ENCODE measurements at places on chromosomes 5 and 9.

DNA sequence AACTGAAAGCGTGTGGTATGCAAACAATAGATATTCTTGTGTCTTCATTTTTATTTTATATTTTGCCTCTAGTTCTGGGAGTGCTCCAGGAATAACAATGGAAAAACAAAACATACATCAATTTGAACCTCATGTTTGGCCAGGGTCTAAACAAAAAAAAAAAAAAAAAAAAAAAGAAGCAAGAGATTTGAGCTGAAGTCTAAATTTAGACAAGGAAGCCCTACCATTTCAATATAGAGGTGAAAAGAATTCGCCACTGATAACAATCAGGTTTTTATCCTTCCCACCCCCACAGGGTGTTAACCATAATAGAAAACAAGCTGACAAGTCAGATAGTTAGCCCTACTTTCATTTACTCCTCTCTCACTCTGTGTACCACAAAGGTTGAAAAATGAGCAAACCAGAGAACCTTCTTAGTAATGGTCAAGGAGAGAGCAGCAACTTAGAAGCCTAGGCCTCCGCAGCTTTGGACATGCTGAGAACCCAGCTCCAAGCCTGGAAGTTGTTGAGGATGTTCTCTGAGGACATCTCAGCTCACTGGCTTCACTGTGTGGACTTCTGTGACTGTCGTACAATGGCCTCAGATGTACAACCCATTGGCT, 118.2 kb upstream of the HMHB1 start:
- no peak for DNase-seq

GRCh38 chr9:125260561-125260960, 1.1 kb upstream of the GAPVD1 start:
- DNase-seq, result no peak

- no peak for DNase-seq
Measured at GRCh38 chr9:74496406-74496805, 729 bp upstream of the RORB start.

DNA sequence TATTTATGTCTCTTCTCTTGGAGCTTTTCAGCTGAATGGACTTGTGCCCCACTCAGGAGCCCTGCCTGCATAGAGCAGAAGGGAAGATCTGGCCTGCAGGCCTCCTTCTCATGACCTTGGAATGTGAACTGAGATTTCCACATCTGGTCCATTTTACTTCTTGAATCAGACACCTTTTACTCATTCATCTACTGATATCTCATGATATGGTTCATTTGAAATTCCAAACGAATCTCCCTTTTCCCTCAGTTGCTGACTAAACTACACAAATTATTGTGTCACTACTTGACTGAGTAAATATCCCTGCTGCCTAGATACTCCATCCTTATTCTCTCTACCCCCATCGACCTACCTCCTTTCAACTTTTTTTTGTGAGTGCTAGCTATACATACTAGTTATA, 138.7 kb downstream of the PLCXD3 start:
- no peak for DNase-seq

DNA sequence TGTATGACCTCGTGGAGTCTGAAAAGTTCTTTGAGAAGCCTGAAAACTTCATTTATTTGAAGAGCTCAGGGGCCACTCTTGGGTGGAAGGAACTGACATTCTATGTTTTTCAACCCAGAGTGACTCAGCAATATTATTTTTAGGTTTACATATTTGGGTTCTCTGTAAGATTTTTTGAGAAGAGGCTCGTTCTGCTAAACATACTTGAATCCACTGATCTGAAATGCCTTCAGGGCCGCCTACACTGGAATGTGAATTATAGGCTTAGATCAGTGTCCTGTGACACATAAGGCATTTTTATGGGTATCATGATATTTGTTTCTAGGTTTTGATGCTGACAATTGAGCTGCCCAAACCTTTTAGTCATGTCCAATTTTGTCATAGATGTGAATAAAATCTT, 86.2 kb downstream of the PSAT1 start:
- no peak for DNase-seq

DNA sequence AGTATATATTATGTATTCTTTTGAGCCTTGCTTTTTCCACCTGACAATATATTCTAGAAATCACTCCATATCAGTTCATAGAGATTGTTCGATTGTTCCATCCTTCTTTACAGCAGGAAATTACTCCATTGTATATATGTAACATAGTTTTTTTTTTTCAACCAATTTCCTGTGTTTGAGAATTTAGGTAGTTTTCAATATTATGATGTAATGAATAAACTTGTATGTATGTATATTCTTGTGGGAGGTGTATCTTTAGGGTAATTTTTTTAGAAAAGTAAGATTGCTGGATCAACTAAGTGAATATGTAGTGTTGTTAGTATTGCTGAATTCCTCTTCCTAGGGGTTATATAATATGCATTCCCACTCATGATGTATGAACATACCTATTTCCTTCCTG, 165.9 kb upstream of the PITX1 start:
- no peak for DNase-seq

- no peak for DNase-seq
Measured at GRCh38 chr5:94891972-94892371, 273.5 kb downstream of the SLF1 start.

DNA sequence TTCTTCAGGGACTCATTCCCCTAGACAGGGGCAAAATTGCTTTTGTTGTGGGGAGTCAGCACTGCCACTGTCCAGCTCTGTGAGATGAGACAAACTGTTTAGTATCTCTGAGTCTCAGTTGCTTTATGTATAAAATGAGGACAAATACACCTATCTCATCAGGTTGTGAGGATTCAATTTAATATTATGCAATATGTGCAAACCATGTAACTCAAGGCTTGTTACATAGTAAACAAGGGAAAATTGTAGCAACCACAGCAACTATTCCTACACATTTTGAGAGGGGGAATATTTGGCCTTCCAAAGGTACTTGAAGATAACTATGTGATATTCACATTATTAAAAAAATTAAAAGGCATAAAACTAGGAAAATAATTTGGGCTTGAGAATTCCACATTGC, 411.9 kb upstream of the SLC30A5 start:
- DNase-seq, result no peak

GRCh38 chr9:132583584-132584304, 1.3 kb downstream of the BARHL1 start:
- DNase-seq, result no peak

DNA sequence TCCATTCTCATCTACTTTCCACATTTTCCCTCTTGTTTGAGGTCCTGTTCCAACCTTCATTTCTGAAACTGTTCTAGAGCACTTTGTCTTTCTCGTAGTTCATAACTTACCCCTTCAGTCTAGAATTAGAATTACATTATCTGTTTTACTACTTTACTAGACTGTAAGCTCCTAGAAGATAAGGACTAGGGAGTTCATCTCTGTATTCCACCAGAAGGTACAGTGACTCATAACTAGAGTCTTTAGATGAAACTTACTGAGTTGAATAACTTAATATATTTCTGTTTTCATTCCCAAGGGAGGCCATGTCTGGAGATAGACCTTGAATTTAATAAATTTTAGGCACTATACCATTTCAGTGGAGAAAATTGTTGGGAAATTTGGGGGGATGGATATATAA, 38.7 kb downstream of the G3BP1 start:
- DNase-seq, result no peak

DNA sequence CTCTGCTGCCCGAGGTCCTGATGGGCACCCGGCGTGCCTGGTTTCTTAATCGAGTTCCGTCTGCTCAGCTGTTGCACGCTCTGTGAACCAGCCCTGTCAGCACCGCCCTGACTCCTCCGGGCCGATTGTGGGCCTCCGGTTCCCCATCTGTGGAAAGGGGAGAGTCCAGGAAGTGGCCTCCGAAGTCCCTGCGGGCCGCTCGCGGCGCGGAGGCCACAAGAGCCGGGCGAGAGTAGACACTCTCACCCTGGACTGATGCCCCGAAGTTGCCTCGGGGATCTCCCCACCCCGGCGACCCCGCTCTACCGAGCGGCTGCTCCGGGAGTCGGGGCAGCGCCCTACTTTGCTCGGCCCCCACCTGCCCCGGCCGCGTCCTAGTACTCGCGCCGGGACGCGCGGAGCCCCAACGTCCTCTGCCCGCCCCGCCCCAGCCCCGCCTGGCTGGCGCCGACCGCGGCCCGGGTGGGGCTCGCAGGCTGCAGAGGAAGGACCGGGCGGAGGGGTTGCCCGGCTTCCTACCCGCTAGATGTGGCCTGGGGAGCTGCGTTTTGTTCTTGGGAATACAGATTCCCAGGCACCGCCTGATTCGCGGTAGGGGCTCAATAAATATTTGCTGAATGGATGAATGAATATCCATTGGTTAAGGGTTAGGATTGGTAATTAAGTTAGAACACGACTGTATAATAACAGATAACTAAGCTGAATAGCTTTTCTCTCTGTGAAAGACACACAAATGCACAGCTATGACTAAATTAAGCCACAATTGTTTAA, 935 bp upstream of the ZNF367 start:
- peak; percentile 31 for DNase-seq

DNA sequence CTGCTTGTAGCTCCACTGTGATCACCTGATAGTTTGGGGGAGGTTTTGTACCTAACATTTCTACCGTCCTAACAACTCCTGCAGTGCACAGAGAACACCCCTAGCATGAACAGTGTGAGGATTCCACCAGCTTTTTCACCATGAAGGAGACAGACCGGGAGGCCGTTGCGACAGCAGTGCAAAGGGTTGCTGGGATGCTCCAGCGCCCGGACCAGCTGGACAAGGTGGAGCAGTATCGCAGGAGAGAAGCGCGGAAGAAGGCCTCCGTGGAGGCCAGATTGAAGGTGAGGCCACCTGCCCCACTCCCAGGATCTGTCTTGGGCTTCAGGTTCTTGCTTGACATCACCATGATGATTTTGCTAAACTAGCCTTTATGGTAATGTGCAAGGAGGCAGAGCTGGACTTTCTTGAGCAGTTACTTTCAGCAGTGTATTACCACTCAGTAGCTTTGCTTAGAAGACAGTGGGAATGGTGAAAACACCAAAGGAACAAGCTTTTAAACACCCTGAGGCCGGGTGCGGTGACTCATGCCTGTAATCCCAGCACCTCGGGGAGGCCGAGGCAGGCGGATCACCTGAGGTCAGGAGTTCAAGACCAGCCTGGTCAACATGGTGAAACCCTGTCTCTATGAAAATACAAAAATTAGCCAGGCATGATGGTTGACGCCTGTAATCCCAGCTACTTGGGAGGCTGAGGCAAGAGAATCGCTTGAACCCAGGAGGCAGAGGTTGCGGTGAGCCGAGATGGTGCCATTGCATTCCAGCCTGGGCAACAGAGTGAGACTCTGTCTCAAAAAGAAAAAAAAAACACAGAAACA, 3.3 kb downstream of the EXOC3 start:
- DNase-seq, result no peak

- no peak for DNase-seq
Measured at GRCh38 chr5:153447534-153447933, 42.9 kb upstream of the GRIA1 start.

DNA sequence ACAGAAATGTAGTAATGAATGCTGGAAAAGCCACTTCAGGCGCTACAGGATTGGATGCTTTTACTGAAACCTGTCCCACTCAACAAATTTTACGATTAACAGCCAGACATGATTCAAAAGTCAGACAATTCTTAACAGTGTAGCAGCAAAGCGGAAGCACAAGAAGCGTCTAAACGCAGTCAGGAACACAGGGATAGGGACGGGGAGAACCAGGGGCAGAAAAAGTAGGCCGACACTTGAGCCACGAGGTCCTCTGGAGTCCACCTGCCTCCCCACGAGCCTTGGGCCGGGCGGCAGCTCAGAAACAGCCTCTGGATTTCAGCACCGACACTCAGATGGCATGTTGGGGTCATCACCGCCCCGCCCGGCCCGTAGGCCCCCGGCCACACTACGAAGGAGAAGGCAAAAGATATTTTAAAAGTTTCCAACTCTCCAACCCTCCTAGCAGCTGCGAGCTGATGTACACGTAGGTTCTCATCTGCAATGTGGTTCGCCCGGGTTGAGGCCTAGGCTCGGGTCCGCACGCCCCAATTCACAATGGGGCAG, 615 bp downstream of the RACK1 start:
- no peak for DNase-seq

DNA sequence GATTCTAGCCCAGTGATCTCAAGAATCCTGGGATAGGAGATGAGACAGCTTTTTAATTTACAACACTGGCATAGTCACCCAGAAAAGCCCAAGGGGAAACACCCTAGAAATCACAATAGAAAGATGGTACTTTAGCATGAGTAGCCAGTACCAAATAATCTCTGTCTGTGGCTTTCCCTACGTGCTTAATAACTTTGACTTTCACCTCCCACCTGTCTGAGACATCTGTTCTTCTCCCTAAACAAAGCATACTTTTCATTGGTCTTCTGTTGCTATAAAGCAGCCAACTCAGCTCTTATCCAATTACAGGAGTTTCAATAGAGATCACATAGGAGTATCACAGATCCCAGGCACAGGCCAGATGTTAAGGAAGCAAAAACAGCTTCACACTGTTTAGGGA, 10.4 kb downstream of the MARCHF3 start:
- no peak for DNase-seq

DNA sequence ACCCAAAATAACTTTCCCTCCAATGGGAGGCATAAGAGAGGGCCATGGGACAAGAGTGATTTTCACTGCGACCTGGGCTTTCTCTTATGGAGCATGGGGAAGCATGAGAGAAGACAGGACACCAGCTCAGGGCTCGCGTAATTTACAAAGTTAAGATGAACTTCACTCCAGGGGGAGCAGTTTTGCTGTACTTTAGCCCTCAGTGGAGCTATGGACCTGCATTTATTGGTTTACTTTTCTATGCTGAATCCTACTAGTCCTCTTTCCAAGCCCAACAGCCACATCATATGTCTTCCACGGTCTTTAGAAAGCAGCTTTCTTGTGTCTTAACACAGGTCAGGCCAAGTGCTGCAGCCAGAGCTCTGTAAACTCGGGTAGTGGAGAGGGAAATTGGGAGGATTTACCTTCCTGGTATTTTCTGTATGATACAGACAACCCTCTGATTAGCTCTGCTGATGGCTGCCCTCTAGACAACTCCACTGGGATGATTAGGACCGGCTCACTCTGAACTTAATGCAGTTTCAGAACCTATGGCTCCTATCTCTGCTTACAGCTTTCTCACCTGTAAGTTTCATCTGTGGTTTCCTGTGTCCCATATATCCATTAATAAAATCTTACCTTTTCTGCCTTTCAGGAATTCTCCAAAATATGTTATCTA, 581.0 kb upstream of the RORB start:
- DNase-seq, result no peak

GRCh38 chr5:150489360-150490295, 18.3 kb upstream of the NDST1 start:
- no peak for DNase-seq

DNA sequence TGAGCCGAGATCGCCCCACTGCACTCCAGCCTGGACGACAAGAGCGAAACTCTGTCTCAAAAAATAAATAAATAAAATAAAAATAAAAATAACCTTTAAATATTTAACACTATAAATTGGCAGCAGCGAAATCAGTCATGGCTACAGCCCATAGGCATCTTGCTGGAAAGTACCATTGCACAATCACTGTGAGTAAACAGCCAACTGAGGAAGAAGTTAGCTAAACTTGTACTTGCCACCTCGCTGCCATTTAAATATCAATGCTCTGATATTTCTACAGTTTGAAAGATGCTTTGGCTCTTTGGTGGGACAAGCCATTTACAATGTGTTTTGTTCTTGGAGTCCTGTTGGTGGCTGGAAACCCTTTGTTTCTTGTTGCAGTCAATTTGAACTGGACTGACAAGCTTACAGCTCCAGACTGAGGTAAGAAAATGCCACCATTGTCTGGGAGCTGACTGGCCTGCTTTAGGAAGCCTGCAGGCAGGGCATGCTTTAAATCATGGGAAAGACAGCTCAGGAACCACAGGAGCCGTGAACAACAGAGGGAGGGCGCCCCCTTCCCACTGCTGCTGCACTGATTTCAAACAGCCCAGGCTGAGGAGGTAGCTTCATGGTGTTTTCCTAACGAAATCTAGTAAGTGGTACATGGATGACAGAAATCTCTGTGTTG, 322.8 kb upstream of the RFX3 start:
- no peak for DNase-seq

- peak; percentile 53 for DNase-seq
Measured at GRCh38 chr5:179795863-179796833, 2.4 kb downstream of the LTC4S start.

Measured in activated T-helper 1 cell treated with anti-CD3 and anti-CD28 coated beads, Interleukin-2, amount 50 U/mL, for 16 hours (primary cell).